SW 1271 (cell line): ENCODE measurements at places on chromosomes 7 and 10.

DNA sequence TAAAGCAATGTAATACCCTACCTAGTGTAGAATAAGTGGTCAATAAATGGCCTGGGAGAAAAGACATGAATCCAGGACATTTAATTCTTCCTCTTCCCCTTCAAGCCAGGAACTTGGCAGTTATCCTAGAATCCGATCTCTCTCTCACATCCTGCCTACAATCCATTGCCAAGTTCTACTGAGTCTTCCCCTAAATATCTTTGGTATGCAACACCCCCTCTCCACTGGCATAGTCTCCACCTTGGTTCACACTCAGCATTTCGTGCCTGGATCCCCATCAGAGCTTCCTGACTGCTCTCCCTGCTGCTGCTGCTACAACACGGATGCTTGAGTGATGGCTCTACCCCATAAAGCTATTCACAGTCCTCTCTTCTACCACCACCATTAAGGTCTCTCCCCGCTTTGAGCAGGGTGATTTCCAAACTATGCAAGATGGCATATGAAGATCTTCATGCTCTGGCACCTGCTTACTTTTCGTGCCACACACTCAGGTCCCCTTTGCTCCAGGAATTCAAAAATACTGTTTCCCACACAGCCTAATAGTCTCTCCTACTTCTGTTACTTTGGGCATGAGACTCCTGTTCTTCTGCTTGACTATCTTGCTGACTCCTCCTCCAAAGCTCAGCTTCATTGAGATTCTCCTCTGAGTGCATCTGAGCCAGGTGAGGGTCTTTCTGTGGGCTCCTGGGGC is 4.8 kb downstream of the ANK3 start:
- peak; percentile 34 for DNase-seq

DNA sequence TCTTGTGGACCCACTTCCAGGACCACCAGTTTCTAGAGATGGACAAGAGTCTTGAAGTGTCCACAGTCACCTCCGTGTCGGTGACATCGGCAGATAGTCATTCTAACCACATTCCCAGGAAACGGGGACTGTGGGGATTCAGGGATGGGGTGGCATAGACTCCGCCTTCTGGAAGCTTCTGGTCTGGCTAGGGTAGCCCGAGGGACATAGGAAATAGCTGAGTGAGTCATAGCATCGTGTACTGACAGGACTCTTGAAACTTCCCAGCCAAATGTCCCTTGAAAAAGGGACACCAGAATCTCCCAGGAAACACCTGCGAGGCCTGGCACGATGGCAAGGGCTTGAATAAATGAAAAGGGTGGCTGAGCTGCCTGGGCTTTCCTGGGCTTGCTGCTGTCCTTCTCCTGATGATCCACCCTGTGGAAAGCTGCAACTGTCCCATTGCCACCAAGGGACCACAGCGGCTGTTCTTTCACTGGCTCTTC is 84.1 kb upstream of the LRRC4 start:
- peak; percentile 43 for DNase-seq

GRCh38 chr7:2687881-2688318 is at the start of gene AMZ1:
AMZ1 (plus strand) TSS chr7:2688202; CDS start chr7:2700452, 12,250 bp downstream.
- DNase-seq: no peak

GRCh38 chr7:141483044-141483443 is 68.2 kb upstream of the AGK start:
- DNase-seq: no peak

- DNase-seq: no peak
Measured at GRCh38 chr7:105327201-105327600, 61.5 kb downstream of the SRPK2 start.

- DNase-seq: no peak
Measured at GRCh38 chr7:106486331-106486730, 174.6 kb downstream of the CCDC71L start.

DNA sequence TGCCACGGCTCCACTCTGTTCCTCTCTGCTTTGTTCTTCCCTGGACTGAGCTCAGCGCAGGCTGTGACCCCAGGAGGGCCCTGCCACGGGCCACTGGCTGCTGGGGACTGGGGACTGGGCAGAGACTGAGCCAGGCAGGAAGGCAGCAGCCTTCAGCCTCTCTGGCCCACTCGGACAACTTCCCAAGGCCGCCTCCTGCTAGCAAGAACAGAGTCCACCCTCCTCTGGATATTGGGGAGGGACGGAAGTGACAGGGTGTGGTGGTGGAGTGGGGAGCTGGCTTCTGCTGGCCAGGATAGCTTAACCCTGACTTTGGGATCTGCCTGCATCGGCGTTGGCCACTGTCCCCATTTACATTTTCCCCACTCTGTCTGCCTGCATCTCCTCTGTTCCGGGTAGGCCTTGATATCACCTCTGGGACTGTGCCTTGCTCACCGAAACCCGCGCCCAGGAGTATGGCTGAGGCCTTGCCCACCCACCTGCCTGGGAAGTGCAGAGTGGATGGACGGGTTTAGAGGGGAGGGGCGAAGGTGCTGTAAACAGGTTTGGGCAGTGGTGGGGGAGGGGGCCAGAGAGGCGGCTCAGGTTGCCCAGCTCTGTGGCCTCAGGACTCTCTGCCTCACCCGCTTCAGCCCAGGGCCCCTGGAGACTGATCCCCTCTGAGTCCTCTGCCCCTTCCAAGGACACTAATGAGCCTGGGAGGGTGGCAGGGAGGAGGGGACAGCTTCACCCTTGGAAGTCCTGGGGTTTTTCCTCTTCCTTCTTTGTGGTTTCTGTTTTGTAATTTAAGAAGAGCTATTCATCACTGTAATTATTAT is 1.2 kb downstream of the CLDN4 start:
- DNase-seq: no peak

DNA sequence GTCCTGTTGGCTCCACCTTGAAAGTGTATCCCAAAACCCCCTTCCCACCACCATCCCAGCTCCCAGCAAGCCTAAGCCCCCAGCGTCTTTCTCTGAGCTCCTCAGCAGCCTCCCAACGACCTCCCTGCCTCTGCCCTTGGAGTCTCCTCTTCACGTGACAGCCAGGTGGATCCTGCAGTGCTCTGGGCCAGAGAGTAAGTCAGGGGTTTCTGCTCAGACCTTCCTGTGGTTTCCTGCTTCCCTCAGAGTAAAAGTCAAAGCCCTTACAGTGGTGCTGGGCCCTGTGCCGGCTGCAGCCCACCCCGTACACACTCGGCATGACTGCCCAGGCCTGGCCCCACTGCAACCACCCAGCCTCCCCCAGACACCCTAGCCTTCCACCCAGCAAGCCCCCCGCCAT is 51.9 kb downstream of the OAT start:
- no peak for DNase-seq

DNA sequence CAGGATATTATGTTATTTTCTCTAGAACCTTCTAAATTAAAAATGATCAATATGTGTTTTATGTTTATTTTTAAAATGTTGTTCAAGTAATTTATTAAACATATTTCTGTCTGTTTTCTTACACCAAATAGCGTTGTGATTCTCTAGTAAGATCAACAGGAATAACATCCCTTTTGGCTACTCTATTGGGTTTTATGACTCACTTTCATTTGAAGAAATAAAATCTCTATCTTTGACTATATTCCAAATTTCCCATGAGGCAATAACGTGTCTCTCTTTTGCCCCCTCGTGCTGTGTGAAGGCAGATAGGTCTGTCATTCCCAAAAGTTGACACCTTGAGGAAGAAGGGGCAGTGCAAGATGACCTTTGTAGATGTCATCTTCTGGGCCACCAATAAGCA is 40.9 kb downstream of the ITGA8 start:
- no peak for DNase-seq

GRCh38 chr10:128029731-128030369 is 96.4 kb downstream of the MKI67 start:
- DNase-seq: no peak

DNA sequence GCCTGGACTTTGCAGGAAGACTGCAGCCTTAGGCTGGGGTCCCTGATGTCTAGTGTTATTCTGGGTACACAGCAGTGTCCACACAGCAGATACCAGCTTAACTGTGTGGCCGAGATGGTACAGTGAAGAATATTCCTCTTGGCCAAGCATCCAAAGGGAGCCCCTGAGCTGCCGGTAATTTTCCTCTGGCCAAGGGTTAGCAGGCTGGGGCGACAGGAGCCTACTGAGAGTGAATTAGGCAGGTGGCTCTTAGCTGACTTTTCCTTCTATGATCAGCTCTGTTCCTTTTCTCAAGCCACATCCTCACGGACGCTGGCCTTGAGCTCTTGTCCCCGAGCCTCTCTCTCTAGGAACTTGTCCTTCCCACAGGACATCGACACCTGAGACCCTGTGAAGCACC is 29.8 kb downstream of the PRKAG2 start:
- DNase-seq: no peak

GRCh38 chr10:60542657-60543056 is 153.0 kb upstream of the ANK3 start:
- no peak for DNase-seq

DNA sequence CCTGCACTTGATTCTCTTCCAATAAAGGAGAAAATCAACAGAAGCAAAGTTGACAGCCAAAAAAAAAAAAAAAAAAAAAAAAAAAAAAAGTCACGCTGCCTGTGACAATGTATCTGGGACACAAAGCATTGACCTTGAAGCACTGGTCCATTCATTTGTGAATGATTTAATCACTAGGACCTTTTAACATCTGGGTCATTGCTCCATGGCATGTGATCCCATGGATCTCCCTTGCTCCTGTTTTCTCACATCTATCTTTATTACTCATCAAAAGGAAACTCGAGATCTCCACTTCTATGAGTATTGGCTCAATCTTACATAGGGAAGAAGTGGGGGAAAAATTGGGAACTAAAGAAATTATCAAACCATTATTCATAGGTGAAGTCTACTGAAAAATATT is 89.6 kb upstream of the SMIM30 start:
- DNase-seq: no peak

GRCh38 chr10:549391-549790 is 140.1 kb downstream of the DIP2C start:
- no peak for DNase-seq

DNA sequence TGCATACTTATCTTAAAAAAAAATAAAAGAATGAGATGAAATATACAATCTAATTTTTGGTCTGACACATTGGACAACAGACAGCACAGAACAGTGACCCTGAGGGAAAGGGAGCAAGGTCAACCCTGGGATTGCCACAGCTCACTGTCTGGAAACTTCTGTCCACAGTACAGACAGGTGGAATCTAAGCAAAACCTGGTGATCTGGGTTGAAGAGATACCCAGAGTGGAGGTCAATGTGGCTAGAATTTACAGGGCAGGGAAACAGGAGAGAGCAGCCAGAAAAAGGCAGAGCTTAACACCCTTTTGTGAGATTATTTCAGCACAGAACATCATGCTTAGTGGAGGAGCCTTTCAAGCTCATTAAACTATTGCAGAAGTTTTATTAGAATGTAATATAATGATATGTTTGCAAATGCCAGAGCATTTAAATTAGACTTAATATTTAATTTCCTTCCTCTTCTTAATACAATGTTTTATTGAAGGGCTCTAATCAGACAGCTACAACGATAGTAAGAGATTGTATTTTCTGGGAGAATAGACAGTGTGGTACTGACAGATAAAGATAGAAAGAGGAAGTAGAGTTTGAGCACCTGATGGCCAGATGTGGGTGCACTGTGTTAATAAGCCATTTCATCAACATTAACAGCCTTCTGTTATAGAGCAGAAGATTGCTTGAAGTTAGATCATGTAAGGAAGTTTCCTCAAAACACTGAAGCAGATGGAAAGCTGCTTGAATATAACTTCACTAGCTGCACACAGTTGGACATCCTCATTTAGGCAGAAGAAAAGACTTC is 309.4 kb downstream of the HGF start:
- DNase-seq: no peak

GRCh38 chr7:6221340-6222319 is 50.8 kb downstream of the CYTH3 start:
- no peak for DNase-seq

DNA sequence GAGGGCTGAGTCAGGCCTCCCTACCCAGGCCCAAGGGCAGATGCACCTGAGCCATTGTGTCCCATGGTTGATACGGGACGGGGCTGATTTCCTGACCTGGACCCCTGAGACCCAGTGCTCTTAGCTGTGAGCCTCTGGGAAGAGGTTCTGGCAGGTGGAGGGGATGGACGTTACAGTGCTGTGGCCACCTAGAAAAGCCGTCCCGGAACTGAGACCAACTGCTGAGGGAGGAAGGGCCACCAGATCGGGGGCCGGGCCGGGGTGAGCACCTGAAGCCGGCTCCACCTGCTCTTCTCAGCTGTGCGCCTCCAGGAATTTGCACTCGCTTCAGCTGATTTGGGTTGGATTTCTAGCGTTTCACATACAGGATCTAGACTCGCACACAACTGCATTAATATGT is 35.4 kb downstream of the CHST12 start:
- DNase-seq: no peak

- DNase-seq: no peak
Measured at GRCh38 chr7:45156516-45157272, 897 bp upstream of the RAMP3 start.

- no peak for DNase-seq
Measured at GRCh38 chr10:126104767-126105166, 208.4 kb downstream of the FANK1 start.

- no peak for DNase-seq
Measured at GRCh38 chr10:62108759-62109586, 159.7 kb downstream of the RTKN2 start.

DNA sequence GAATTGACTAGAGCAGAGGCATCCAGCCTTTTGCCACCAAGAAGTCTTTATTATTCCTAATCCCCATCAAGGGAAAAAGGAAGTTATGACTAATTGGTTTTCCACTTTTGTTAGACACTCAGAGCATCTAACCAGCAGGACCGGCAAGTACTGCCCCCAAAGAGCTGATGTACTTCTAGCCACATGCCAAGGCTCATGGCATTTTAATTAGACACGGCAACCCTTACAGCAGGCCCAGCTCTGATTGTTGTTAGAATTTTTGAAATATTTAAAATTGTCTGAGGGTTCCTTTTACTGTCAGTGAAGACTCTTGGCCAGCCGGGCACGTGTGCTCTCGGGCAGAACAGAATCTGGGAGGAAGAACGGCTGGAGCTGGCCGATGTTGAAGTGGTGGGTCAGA is 114.8 kb downstream of the SPAG6 start:
- no peak for DNase-seq

DNA sequence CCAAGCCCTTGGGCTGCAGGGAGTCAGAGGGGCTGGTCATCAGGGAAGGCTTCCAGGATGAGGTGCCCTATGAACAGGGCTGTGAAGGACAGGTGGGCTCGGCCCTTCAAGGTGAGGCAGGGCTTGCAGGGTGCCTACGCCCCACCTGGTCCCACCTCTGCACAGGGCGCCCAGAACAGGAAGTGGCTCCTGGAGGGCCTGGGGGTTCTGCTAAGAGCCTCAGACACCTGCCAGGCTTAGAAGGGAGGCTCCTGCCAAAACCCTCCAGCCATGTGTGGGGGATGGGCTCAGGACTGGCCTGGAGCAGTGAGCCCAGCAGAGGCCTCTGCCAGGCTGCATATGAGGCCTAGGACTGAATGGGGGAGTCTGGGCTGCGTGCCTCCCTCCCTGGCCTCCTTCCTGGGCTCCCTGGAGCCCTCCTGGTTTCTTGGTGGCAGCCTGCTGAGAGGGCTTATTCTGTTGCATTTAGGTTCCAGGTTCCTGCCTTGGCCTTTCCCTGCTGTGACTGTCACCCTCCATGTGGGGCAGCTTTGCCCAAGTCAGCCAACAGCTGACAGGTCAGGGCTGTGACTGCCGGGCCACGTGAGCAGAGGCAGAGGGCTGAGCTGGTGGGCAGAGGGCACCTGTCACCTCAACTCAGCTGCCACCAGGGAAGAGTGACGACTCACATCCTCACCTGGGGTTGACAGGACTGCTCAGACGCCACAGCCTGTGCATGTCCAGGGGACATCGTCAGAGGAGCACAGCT is 45.2 kb upstream of the MSMB start:
- no peak for DNase-seq
